ENCODE measurements at places on chromosomes 4 and X. TPM values are rescaled to one million over a fixed set of nuclear protein-coding genes. Genes with fewer than 3 reads are reported as not detected.

- H3K4me1 ChIP-seq: no peaks in the 10 kb centered on the region
- no peak for DNase-seq
- no peak overlapping the region for H3K4me3 ChIP-seq
These were observed 462.4 kb downstream of the TLL1 start for GRCh38 chr4:166335256-166335938.

DNA sequence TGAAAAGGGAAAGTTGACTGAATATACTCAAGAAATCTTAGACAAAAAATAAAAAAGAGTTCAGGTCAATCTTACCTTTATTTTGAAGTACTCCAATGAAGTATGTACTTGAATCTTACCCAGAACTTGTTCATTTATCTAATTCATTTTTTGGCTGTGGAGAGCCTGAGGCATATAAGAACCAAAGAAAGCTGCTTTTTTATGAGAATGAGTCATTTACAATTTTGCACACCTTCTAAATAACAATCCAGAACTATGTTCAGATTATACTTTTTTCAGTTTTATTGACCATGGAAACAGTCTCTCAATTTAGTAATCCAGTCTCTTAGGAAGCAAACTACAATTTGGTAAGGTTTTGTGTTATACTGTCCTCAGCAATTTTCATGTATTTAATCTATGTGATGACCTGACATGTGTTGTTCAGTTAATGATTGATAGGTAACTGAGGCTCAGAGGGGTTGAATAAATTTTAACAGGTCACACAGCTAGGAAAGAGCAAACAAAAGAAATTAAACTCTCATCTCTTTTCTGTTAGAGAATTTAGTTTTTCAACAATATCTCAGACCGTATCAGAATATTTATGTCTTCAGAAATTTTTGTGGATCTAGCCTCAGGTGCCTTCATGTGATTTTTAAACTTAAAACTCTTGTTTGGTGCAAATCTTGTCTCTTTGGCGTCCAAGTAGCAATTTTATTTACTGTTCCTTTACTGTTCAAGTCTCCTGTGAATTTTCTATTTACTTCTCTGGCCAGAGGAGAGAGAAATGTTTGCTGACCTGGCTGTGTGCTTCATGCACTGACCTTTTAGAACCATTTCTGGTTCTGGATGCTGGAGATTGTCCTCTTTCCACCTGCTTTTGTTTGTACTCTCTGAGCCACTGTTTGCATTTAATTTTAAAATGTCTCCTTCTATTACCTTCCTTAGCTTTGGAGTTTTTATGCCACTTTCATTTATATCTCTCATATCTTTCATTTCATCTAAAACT lies 1453.4 kb downstream of the STIM2 start:
- H3K27ac ChIP-seq: no peak overlapping the region
- no peak overlapping the region for H3K4me3 ChIP-seq
- no peaks in the 10 kb centered on the region for H3K27me3 ChIP-seq
- no peaks in the 10 kb centered on the region for H3K4me1 ChIP-seq
- DNase-seq: no peak
- H3K36me3 ChIP-seq: no peaks in the 10 kb centered on the region

DNA sequence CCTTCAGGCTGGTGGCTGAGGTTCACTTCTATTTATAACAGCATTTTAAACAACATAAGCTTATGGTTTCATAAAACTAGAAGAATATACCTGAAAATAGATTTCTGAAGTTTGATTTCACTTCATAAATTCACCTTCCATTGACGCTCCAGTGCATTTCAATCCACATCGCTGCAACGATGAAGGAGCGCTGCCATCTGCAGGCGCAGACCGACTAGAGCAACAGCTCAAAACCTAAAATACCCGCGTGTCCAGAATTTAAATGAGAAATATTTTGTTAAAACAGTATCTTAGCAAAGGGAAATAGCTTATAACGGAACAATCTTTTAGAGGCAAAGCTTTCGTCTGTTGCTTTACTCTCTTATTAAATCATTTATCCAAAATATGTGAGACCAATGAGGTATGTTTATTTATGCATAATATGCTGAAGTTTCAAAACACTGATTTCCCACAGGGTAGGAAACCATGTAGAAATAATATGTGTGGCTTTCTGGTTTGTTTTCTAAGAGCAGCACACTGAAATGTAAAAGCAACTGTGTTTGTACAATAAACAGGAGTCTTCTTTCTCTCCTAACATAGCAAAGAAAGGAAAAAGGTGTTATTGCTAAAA lies 816.4 kb upstream of the FRG1 start:
- H3K36me3 ChIP-seq: no peaks in the 10 kb centered on the region
- H3K27ac ChIP-seq: no peak overlapping the region
- H3K27me3 ChIP-seq: no peaks in the 10 kb centered on the region
- no peak overlapping the region for H3K4me3 ChIP-seq
- no peaks in the 10 kb centered on the region for H3K4me1 ChIP-seq

- no peak overlapping the region for H3K27ac ChIP-seq
- no peak overlapping the region for H3K4me3 ChIP-seq
- no peaks in the 10 kb centered on the region for H3K4me1 ChIP-seq
- no peaks in the 10 kb centered on the region for H3K27me3 ChIP-seq
- DNase-seq: no peak
- H3K36me3 ChIP-seq: no peaks in the 10 kb centered on the region
These were observed 31.5 kb upstream of the UNC5C start for GRCh38 chr4:95580226-95580625.

DNA sequence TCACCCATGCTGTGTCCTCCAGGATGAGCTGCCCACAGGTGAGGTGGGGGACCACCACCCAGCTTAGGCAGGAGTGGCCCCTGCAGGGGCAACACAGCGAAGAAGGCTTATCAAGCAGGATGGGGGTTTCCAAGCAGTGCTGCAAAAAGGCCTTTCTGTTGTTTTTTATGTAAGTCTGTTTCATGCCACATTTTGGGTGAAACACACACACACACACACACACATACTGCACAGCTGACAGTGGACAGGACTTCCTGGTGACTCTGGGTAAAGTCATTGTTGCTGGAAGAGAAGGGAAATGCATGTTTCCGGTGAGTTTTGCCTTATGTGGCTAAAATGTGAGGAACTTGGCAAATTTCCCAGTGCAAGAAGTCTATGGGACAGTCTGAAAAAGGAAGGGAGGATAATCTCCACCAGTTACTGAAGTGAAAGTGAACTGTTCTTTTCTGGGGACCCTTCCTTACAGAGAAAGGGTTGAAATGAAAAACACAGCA lies 119.2 kb downstream of the IRF2 start:
- H3K27ac ChIP-seq: peak overlapping the region; percentile 60
- H3K4me3 ChIP-seq: no peak overlapping the region
- H3K27me3 ChIP-seq: no peaks in the 10 kb centered on the region
- H3K4me1 ChIP-seq: peaks cover 14% of the 10 kb centered on the region
- no peaks in the 10 kb centered on the region for H3K36me3 ChIP-seq

DNA sequence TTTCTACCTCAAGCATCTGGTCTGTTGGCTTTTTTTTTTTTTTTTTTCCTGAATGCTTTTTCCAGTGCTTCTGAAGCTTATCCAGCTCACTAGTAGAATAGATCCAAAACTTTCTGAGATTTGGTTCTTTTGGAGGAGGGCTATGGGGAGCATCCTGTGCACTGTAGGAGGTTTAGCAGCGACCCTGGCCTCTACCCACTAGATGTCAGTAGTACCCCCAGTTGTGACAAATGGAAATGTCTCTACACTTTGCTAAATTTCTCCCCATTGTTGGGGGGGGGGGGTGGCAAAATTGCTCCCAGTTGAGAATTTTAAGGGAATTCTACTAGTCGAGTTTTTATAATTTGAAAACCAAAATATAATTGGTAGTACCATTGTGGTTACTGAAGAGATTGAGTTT lies 23.0 kb upstream of the PPA2 start:
- peaks cover 11% of the 10 kb centered on the region for H3K27me3 ChIP-seq
- no peak for DNase-seq
- no peaks in the 10 kb centered on the region for H3K36me3 ChIP-seq
- H3K4me1 ChIP-seq: no peaks in the 10 kb centered on the region
- H3K27ac ChIP-seq: no peak overlapping the region

GRCh38 chr4:7863911-7864681 lies 75.6 kb downstream of the AFAP1 start:
- H3K27me3 ChIP-seq: peaks cover 2% of the 10 kb centered on the region
- H3K27ac ChIP-seq: peak overlapping the region; percentile 75
- peak; percentile 40 for DNase-seq
- peaks cover 6% of the 10 kb centered on the region for H3K36me3 ChIP-seq
- H3K4me1 ChIP-seq: peaks cover 28% of the 10 kb centered on the region
- H3K4me3 ChIP-seq: peak overlapping the region; percentile 1

DNA sequence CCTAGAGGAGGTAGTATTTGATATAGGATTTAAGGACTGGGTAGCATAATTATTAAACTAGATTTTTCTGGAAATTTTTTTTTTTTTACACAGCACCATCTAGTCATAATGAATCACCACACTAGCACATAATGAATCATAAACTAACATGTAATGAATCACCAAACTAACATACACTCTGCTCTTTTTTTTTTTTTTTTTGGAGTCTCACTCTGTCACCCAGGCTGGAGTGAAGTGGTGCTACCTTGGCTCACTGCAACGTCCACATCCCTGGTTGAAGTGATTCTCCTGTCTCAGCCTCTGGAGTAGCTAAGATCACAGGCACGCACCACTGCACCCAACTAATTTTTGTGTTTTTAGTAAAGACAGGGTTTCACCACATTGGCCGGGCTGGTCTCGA lies 92.5 kb downstream of the FAM13A start:
- no peak overlapping the region for H3K4me3 ChIP-seq
- H3K27ac ChIP-seq: no peak overlapping the region
- peaks cover 6% of the 10 kb centered on the region for H3K36me3 ChIP-seq
- H3K4me1 ChIP-seq: peaks cover 10% of the 10 kb centered on the region

- H3K27me3 ChIP-seq: no peaks in the 10 kb centered on the region
- H3K36me3 ChIP-seq: no peaks in the 10 kb centered on the region
- no peaks in the 10 kb centered on the region for H3K4me1 ChIP-seq
- no peak for DNase-seq
- no peak overlapping the region for H3K27ac ChIP-seq
These were observed 31.3 kb upstream of the ETNPPL start for GRCh38 chr4:108794136-108794535.

DNA sequence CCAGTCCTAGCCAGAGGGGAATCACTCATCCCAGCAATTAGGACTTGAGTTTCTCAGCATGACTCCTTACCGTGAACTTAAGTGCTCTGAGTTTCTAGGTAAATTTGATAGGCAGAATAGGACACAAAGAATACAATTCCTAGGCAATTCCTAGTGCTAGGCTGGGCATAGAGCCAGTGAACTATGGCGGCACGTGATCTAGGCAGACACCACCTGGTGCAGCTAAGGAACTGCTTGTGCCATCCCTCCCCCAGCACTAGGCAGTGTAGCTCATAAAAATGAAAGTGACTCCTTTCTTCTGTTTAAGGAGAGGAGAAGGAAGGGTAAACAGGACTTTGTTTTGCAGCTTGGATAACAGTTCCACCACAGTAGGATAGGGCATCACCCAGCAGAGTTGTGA lies 736.3 kb upstream of the PCDH7 start:
- no peaks in the 10 kb centered on the region for H3K36me3 ChIP-seq
- H3K27ac ChIP-seq: no peak overlapping the region
- H3K27me3 ChIP-seq: no peaks in the 10 kb centered on the region
- no peak overlapping the region for H3K4me3 ChIP-seq
- DNase-seq: no peak

DNA sequence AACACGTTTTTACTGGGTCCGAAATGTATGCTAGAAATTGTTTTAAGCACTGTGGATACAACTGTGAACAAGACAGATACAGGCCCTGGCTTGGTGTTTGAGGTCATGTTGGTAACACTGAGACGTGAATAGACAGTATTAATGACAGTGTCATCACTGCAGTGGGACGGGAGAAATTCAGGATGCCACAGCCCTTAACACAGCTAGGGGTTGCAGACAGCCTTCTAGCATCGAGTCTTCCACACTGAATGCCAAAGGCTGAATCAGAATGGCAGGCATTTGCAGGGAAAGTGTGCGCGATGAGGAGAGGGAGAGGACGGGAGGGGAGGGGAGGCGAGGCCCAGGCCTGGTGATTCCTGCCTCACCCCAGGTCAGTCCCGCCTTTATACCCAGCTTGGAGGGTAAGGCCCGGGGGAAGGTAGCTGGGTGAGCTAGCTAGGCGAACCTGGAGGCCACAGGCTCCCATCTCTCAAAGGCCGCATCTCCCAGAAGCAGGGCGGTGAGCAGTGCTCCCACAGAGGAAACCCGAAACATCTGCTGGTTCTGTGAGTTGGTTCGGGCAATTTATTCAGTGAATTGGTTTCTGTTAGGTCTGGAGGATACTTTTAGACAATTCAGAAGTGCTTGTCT lies 44.1 kb upstream of the CLDN24 start:
- H3K4me1 ChIP-seq: no peaks in the 10 kb centered on the region
- H3K4me3 ChIP-seq: no peak overlapping the region
- no peak for DNase-seq

DNA sequence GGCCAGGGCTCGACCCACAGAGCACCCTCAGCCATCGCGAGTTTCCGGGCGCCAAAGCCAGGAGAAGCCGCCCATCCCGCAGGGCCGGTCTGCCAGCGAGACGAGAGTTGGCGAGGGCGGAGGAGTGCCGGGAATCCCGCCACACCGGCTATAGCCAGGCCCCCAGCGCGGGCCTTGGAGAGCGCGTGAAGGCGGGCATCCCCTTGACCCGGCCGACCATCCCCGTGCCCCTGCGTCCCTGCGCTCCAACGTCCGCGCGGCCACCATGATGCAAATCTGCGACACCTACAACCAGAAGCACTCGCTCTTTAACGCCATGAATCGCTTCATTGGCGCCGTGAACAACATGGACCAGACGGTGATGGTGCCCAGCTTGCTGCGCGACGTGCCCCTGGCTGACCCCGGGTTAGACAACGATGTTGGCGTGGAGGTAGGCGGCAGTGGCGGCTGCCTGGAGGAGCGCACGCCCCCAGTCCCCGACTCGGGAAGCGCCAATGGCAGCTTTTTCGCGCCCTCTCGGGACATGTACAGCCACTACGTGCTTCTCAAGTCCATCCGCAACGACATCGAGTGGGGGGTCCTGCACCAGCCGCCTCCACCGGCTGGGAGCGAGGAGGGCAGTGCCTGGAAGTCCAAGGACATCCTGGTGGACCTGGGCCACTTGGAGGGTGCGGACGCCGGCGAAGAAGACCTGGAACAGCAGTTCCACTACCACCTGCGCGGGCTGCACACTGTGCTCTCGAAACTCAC lies 3.6 kb downstream of the MID1IP1 start:
- DNase-seq: peak; percentile 26
- no peaks in the 10 kb centered on the region for H3K27me3 ChIP-seq
- peak overlapping the region; percentile 82 for H3K4me3 ChIP-seq
- H3K36me3 ChIP-seq: peaks cover 35% of the 10 kb centered on the region

Gene GPR78
- total RNA-seq: not detected

Gene CTAG1A
- total RNA-seq: not detected

Gene PNMA5
- 0.10 TPM for total RNA-seq

Gene SSX7
- total RNA-seq: not detected

Gene MGAT4D
- not detected for total RNA-seq

Gene UCP1
- total RNA-seq: not detected

Gene PI4K2B
- total RNA-seq: 37.4 TPM

Gene CACNA1F
- 0.33 TPM for total RNA-seq

Gene ARHGAP4
- 334 TPM for total RNA-seq
